ENCODE measurements at places on chromosomes 7 and 10.

- no peak for DNase-seq
Observed at GRCh38 chr10:44233561-44234482, 151.1 kb downstream of the CXCL12 start.

DNA sequence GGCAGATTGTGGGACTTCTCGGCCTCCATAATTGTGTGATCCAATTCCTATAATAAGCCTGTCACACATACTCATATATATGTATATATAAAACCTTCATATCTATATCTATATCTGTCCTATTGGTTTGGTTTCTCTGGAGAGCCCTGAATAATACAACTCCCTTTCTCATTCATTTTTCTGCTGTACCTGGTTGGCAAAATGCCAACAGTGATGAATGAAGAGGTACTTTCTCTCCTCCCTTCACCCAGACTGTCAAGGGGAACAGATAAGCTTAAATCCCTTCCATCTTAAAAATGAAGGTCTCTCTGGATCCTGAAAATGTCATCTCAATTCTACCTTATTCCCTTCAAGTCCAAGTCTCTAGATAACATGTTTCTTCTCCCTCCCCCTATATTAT is 60.3 kb upstream of the FOXP2 start:
- DNase-seq: no peak

- DNase-seq: no peak
Observed at GRCh38 chr7:34240417-34240816, 335.1 kb downstream of the BMPER start.

- DNase-seq: no peak
Observed at GRCh38 chr10:28253169-28253785, 49.6 kb downstream of the MPP7 start.

- DNase-seq: no peak
Observed at GRCh38 chr10:127151541-127151940, 44.9 kb downstream of the INSYN2A start.

DNA sequence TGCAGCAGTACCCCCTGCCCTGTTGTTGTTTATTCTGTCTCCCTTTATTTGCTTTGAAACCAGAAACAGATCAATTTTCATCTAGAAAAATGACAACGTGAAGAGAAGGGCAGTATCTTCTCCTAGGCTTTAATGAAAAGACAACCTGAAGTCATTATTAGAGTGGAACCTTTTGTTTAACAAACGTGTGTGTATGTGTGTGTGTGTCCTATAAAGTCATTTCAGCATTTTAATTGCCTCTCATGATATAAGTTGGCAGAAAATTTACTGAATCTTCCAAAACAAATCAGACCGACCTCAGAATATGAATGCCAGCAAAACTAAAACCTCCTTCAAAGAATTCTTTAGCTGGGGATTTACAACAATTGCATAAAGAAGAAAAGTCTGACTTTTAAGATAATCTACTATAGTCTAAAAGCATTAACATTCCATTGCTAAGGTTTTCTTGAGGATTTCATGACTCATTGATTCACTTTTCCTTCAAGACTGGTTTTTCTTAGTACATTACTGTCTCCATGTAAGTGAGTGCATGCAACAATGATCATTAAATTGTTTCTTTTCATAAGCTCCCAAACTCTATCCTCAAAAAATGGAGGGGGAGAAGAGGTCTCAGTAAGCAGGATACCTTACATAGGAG is 3.2 kb downstream of the GLI3 start:
- DNase-seq: no peak

DNA sequence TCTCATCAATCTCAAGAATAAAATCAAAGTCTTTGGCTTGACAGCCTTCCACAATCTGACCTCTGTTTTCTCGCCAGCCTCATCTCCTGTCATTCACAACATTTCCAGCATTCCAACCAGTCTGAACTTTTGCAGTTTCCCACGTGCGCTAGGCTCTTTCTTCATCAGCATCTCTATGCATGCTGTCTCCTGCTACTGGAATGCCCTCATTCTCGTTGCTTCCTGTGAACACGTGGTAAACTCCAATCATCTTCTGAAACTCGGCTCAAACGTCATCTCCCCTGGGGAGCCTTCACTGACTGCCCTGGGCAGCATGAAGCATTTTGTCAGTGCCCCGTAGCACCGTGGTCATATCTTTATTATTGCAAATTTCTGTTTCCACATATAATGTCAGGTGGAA is 12.2 kb upstream of the RSBN1L start:
- no peak for DNase-seq

- DNase-seq: no peak
Observed at GRCh38 chr10:3365630-3366029, 193.0 kb upstream of the PITRM1 start.

- DNase-seq: no peak
Observed at GRCh38 chr7:155713384-155713783, 68.9 kb downstream of the RBM33 start.

- DNase-seq: no peak
Observed at GRCh38 chr7:36961693-36962092, 237.4 kb upstream of the AOAH start.

GRCh38 chr10:122326385-122326784 is 48.1 kb upstream of the PLEKHA1 start:
- DNase-seq: no peak

DNA sequence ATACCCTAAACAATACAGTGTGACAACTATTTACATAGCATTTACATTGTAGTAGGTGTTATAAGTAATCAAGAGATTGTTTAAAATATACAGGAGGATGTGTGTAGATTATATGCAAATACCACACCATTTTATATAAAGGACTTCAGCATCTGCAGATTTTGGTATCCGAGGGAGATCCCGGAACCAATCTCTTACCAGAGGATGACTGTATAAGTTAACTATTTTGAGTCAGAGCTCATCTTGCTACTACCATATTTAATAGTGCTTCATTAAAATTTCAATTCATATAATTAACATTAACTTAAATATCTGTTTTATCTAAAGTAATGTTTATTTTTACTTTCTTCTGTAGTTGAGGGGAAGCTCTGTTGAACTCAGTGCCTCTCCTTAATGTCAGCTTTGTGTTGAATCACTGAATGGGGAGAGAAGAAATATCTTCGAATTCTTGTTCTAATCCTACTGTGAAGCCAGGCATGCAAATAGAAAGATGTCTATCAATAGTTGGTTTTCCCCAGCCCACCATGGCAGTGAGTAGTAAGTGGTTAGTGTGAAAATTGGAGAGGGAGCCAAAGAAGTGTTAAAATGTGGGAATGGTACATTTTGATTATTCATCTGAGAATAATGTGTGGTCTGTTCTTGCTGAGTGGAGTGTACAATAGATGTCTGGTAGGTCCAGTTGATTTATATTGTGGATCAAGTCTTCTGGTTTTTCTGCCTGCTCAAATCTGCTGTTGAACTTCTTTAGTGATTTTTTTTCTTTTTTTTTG is 90.1 kb upstream of the CYP26C1 start:
- no peak for DNase-seq

- DNase-seq: no peak
Observed at GRCh38 chr7:26051021-26051420, 101.0 kb upstream of the NFE2L3 start.

DNA sequence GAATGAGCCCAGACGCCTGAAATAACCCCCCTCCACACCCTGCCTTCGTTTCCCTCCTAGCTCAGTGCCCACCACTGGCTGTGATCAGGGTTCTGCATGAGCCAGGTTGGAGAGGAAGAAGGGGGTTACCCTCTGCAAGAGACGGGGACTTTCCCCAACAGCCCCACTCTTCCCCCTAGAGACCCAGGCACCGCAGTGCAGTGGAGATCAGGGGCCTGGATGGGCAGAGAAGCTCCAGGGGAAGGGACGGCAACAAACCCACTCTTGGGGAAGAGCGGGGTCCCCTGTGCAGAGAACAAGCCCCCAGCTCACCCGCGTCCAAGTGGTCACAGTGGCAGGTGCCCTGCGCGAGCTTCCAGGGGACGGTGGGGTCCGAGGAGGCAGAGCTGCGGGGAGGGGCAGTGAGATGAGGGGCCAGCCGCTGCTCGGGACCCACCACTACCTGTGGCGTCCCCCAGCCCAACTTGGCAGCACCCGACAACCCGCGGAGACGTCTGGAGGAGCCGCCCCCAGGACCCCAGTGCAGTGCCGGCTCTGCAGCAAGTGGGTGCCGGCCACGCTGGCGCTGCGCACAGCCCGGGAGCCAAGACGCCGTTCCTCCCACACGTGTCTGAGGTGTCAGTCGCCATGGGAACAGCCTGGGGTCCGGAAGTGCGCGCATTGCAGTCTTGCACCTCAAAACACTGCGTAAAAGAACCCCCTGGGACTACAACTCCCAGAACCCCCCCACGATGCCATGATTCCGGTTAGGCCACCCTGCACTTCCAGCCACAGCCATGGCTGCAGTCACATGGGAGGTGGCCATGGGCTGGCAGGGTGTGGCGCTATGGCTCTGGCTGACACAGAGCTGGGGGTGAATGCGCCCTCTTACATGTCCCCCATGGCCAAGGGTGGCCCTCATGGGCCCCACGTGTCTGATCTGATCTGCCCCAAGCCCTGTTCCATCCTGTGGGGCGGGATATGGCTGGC is 45.8 kb upstream of the WIPI2 start:
- DNase-seq: peak; percentile 41

DNA sequence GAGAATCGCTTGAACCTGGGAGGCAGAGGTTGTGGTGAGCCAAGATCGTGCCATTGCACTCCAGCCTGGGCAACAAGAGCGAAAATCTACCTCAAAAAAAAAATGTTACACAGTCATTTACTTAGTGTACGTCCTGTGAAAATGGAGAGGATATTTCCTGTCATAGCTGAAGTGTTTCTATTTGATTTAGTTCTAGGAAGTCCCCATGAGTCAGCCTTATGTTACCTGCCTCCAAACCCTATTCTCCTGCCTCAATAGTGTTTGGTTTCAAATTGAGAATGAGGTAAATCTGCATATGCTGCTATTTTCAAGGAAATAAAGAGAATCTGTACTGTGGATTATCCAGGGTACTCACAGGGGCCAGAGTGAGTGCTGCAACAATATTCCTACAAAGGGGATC is 1284.5 kb upstream of the AUTS2 start:
- no peak for DNase-seq

DNA sequence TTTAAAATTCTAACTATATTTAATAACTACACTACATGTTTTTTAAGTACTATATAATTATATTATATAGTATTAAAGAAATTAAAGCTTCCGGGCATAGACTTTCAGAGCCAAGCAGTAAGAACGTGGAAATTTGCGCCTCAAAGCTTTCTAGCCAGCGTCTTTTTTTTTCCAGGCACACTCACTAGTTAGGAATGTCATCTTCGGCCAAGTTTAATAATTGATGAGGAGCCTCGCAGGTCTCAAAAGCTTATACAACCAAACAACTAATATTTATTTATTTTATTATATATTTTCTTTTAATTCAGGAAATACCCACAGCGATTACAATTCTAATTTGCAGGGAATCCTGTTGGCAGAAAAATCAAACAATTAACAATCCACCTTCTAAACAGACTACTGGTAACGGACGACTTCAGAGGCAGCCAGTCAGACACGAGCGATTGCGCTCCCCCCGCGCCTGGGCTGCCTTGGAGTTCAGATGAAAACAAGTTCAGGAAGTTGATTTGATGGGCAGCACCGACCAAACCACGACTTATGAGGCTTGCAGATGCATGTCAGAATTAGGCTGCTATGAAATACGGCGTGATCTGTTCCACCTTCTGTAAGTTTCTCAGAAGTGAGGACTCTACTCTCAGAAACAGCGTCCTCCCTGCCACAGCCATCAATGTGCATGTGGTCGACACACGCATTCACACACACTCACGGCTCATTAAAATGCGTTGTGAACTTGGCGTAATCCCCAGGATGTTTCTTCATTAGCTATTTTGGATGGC is 431.8 kb upstream of the MGMT start:
- no peak for DNase-seq

GRCh38 chr7:96354881-96355280 is 33.0 kb upstream of the SLC25A13 start:
- DNase-seq: no peak

DNA sequence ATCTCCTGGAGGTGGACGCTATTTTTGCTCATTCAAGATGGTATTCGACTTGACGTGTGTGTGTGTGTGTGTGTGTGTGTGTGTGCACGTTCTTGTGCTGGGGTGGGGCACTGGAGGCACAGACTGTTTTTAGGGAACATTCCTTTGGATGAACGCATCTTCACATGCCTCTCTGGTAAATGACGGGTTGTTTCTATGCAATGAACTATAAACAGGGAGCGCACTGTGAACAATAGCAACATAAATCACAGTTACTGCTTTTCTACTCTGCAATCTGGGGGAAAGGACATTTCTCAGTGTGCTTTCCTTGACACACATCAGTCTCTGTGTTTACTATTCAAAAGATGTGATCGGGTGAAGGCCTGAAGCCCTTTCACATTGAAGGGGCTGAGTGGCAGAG is 120.1 kb upstream of the PITRM1 start:
- no peak for DNase-seq

GRCh38 chr10:26840938-26841732 is 19.6 kb downstream of the ABI1 start:
- DNase-seq: no peak

- DNase-seq: no peak
Observed at GRCh38 chr10:97542169-97543024, 30.2 kb upstream of the ANKRD2 start.

DNA sequence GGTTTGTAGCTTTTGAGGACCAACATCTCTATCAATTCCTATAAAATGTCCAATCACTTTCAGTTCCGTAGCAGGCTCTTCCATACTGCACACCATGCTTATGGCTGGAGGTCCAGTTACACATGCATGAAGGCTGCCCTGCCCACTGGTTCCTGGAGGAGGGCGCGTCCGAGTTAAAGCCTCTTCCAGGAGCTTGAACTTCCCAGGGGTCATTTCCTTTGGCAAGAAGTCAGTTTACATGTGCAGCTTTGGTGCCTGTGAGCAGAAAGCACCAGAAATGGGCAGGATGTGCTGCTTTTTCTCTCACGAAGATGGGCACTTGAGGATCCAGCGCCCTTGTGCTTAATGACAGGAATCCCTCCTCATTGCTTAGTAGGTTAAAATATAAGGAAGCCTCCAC is 17.6 kb upstream of the PHYH start:
- DNase-seq: no peak

DNA sequence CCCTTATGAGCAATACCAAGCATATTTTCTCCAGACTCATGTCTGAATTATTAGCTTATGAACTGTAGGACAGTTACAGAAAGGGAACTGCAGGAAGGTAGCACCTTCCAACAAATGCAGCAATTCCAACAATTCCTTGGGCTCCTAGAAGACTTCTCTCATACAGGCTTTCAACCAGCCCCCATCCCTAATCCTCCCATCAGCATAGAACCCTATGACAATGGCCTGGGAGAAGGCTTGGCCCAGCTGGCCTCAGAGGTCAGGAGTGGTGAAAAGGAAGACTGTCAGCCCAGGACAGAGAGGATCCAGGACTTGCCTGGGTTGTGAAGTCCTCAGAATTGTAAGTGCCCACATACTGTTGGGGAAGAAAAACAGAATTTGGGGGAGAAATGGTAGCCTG is 5.9 kb downstream of the VPS41 start:
- no peak for DNase-seq

All from hypothalamus (tissue), 51 donors.